ENCODE measurements at places on chromosomes 16 and 17. TPM values are rescaled to one million over a fixed set of nuclear protein-coding genes. Genes with fewer than 3 reads are reported as not detected.

- no peak for DNase-seq
These were observed 1612.1 kb upstream of the GOT2 start for GRCh38 chr16:60346256-60346655.

Gene CRAMP1
- 11.2 TPM for polyA plus RNA-seq

DNA sequence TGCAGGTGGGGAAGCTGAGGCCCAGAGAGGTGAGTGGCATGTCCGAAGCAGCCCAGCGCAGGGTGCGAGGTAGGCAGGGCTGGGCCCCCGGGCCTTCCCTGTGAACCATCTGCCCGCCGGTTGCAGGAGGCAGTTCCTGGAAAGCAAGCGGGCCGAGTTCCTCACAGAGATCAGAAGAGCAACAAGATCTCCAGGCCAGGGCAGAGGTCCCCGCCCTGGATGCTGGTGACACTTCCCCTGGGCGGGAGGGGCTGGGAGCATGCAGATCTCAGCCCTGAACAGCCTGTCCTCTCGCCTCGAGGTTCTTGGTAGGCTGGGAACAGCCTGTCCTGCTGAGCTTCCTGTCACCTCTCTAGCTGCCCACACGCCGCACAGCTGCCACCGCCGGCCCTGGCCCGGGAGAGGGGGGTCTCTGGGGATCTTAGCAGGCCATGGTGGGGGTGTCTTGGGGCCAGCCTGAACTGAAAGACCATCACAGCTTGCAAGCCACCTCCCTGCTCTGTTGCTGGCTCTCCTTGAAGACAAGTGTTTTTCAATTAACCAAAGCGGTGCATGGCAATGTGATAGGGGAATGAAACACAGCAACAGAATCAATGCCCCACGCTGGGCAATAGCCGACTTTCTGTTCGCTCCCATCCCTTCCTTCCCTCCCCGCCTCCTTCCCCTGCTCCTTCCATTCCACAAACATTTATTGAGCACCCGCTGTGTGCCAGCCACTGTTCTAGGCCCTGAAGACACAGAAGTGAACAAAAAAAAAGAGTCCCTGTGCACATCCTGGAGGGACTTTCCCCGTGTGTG lies 31.7 kb downstream of the SOCS1 start:
- DNase-seq = no peak

Gene GNG13
- polyA plus RNA-seq = not detected

DNA sequence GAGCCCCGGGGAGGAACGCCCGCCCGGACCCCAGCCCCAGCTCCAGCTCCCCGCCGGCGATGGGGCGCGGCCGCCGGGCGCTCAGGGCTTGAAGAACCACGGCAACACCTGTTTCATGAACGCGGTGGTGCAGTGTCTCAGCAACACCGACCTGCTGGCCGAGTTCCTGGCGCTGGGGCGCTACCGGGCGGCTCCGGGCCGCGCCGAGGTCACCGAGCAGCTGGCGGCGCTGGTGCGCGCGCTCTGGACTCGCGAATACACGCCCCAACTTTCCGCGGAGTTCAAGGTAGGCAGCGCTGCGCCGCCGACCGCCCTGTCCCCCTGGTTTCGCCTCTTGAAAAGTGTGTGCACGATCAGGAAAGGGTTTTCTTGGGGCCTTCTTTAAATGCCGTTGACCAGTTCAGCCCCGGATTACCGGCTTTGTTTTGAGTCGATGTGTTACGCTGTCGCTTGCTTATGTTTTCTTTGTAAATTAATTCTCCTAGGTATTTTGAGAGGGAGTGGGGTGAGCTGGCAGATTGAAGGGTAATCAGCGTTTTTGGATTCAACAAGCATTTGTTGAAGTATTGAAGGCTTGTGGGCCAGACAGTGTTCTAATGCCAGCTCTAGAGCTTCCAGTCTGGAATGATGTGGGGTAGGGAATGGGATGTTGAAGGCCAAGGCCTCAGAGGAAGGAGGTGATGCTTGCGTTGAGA lies 681 bp downstream of the USP43 start:
- DNase-seq = no peak
